ENCODE measurements at places on chromosomes 4 and X. TPM values are rescaled to one million over a fixed set of nuclear protein-coding genes. Genes with fewer than 3 reads are reported as not detected.

DNA sequence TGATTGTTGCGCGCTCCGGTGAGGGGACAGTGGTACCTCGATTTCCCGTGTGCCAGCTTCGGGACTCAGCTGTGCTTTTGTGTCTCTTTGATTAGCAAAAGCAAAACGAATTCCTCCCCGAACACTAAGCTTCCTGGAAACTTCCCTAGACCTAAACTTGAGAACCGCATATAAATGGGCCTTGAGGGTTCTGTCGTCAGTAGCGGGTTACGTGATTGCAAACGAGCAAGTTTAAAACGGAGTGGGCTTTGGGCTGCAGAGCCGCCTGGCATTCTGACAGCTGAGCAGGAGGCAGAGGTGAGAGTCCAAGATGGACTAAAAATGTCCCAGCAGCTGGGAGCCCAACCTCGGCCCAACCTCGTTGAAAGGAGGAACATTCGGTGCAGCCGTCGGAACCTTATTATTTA is 1.2 kb upstream of the TAPT1 start:
- DNase-seq = no peak

GRCh38 chrX:639151-639550 is 8.6 kb downstream of the SHOX start:
- DNase-seq = no peak

DNA sequence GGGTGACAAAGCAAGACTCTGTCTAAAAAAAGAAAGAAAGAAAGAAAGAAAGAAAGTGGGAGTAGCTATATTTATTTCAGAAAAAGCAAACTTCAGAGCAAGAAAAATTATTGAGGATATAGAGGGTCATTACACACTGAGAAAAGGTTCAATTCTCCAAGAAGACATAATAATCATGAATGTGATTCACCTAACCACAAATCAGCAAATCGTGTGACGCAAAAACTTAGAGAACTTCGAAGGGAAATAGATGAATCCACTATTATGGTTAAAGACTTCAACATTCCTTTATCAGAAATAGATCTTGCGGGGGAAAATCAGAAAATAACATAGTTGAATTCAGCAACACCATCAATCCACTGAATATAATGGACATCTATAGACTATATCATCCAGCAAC is 219.3 kb upstream of the LDB2 start:
- DNase-seq = no peak

DNA sequence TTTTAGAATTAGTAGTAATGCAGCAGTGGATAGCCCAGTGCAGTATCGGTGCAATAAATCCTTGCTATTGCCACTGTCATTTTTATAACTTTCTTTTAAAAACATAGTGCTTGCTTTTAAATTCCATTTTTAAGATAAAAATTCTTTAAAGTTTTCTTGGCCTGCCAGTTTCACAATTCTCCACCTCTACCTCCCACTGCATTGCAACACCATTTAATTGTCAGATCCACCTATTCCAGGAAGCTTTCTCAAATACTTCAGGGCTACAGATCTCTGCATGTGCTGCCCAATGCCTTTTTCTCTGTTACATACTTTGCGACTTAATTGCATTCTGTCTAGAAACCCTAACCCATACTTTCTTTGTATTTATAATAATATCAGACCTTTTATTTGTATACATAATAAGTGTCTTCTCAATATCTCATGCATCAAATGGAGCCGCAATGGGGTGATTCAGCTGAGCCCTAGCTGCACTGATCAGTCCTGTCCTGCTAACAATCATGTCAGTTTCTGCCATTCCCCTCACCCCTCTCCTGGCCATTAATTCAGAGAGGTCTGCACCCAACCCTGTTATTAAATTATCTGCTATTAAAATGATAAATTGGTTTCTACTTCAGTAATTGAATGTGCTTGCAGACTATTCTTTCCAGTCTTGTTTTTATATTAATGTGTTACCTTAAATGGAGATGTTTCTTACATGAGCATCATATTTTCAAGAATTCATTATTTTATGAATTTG is 193.1 kb downstream of the SLIT2 start:
- peak; percentile 68 for DNase-seq

DNA sequence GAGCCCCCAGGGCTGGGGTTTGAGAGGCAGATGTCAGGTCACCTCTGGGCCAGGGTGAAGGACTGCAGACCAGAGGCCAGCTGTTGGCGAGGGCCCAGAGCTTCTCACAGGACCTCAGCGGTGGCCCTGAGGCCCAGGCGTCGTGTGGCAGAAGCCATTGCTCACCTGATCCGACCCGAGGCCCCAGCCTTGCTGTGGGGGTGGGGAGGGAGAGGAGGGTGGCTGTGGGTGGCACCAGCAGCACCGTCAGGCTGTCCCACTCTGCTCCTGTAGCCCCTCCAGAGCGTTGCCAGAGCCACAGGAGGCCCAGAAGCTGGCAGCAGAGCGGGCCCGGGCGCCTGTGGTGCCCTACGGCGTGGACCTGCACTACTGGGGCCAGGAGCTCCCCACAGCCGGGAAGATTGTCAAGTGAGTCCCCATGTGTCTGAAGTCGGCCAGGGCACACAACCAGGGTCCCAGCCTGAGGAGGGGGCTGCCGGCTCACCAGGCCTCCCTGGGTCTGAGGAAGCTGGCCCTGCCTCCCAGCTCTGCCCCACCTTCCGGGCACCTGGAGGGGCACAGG is 28.8 kb downstream of the UVSSA start:
- DNase-seq = no peak

DNA sequence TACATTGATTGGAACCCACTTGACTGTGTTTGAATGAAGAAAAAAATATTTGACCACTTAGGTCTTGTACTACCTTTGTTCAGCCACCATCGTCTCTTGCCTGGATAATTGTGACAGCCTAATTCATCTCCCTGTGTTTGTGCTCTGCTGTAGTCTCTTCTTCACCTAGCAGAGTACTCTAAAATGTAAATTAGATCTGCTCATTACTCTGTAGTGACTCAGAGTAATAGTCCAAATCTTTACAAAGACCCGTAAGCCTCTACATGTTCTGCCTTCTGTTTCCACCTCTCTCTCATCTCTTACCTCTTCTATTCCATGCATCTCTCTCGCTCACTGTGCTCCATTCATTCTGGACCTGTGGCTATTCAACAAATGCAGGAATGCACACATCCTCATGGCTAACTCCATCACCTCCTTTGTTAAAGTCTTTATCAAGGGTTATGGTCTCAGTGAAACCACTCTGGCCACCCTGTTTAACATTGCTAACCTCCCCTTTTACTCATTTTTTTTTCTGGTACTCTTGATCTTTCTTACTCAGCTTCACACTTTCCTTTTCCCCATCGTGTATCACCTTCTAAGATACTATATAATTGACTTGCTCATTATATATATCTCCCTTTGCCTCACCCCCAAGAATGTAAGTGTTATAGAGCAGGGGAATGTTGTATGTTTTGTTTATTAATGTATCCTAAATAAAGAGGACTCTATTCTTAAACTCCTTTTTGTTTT is 98.4 kb downstream of the STIM2 start:
- no peak for DNase-seq

DNA sequence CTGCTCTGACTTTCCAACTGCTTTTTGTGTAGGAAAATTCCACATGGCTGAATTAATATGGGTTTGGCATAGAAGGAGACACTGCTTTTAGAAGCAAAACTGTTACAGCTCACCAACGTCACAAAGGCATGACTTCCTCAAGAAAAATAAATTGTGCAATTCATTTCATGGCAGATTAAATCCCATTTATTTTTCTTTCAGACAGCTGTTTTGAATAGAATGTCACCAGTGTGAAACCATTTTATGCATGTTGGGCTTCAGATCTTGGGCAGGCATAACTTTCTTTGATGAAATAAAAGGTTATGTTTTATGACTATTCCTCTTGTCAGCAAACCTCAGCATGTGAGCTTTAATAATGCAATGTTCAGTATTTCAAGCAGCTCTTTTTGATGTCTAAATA is 542.8 kb downstream of the GALNTL6 start:
- DNase-seq = peak; percentile 27

- DNase-seq = no peak
Observed at GRCh38 chr4:126495163-126495752, 1137.5 kb upstream of the INTU start.

DNA sequence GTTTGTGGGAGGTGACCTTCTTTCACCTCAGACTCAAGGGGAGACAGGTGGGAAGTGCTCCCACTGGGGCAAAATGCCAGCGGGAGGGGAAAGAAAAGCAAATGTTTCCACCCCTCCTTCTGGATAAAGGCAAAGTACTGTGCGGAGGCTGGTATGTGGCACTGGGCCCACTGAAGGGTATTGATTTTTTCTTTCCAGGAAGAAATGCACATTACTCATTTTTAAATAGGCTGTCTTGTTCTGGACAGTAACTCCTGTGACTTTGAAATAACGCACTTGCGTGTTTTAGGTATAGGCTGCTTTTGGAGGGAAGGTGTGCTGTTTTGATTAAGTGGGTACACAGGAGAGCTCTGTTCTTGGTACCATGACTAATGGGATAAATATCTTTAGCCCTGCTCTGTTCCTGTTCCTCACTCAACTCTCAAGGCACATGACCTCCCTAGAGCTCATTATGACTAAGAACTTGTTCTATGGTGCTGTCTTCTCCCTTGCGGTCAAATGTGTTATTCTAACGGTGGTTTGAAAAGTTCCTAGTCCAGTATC is 40.7 kb upstream of the MBTPS2 start:
- DNase-seq = peak; percentile 94

DNA sequence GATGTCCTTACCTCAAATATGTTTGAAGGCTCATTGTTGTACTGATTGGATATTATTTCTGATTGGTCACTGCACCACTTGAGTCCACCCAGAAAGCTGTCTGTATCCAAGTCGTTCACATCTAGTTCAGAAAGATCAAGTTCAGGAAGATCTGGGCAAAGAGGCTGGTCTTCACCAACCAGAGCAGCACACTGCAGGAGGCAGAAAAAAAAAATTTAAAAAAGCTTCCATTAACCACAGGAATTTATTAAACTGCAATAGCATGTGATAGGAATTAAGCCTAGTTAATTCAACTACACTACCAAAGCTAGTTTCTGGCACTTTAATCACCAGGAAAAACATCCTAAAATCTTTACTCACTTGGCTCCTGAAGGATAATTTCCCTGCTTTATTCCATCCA is 5.1 kb downstream of the PPARGC1A start:
- DNase-seq = peak; percentile 92

- DNase-seq = peak; percentile 21
Observed at GRCh38 chr4:159051245-159052071, 51.4 kb upstream of the RAPGEF2 start.

GRCh38 chr4:149831656-149832208 is 16.1 kb upstream of the IQCM start:
- DNase-seq = no peak

DNA sequence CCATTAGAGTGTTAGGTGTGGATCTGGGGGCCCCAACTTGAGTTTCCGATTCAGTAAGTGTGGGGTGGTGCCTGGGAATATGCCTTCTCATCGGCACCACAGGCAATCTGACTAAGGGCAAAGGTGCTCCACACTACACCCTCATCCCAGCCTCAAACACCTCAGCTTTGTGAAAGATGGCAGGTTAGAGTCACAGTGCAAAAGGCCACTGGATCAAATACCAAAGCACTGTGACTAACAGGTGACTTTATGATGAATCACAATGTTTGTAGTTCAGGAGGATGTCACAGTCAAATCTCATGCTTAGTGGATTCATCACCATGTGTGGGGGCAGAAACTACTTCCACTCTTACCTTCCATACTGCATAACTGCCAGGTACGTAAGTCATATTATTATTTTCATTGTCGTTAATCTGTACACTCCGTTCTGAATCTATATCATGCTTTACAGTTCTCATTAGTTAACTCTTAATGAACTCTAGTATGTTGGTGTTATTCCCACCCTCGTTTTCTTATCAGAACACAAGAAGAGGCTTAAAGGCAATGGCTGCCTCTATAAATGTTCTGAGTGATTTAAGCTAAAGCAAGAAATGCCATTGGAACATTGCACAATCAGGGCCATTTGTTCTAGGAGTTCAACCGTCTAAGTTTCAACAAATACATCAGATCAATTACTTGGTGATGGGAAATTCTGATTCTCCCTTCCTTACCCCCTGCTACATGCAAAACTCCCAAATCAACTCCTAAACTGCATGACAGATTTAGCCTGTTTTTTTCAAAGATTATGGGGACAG is 50.2 kb downstream of the PRKG2 start:
- DNase-seq = peak; percentile 90

GRCh38 chrX:12372111-12372510 is 233.8 kb downstream of the FRMPD4 start:
- peak; percentile 7 for DNase-seq

GRCh38 chrX:120309873-120310705 is 1.2 kb downstream of the TMEM255A start:
- DNase-seq = no peak

Gene GPR78
- not detected for total RNA-seq

Gene CABS1
- not detected for total RNA-seq

Gene MSX1
- 0.15 TPM for total RNA-seq

Gene PPP2R2C
- total RNA-seq = 0.20 TPM

Gene NPNT
- total RNA-seq = 47.2 TPM

Measured in renal cortical epithelial cell (primary cell).